RCC 7860 (cell line): ENCODE measurements at places on chromosomes 1 and 21.

- DNase-seq, result no peak
Observed at GRCh38 chr1:77652268-77652667, 30.2 kb downstream of the ZZZ3 start.

GRCh38 chr1:199758626-199759255, 268.8 kb upstream of the NR5A2 start:
- DNase-seq, result no peak

- no peak for DNase-seq
Observed at GRCh38 chr1:30475201-30475600, 248.2 kb downstream of the MATN1 start.

- DNase-seq, result peak; percentile 68
Observed at GRCh38 chr1:112904071-112904830, 51.7 kb downstream of the SLC16A1 start.

GRCh38 chr1:15423355-15424077, 13.8 kb downstream of the EFHD2 start:
- no peak for DNase-seq

DNA sequence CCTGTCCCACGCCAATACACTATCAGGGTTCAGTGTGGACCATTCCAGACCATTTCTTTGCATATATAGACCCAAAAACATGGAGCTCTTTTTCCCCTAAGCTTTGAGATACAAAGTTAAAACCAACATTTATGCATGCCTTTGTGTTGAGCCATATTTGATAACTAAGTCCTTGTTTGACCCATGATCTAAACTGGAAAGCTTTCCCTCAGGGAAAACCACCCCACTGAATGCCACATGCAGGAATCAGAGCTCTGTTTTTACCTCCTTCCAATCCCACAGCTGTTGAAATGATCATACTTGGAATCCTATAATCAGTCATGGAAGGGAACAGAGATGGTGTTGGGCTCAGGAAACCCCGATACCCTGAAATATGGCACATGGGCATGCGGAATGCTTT, 14.8 kb upstream of the SLC45A1 start:
- no peak for DNase-seq

DNA sequence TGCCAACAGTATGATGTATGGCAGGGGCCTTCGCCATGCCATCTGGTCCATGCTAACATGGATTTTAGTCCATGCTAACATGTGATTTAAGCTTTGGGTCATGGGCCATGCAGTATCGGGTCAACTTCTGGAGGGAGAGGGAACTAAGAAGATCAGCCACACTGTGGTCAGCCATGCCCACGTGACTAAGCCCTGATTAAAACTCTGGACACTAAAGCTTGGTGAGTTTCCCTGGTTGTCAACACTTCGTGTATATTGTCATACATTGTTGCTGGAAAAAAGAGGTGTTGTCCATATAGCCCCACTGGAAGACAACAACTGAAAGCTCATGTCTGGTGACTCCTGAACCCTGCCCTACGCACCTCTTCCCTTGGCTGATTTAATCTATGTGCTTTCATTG, 90.5 kb downstream of the SUSD4 start:
- no peak for DNase-seq

- DNase-seq, result no peak
Observed at GRCh38 chr21:24823247-24823646, 784.0 kb downstream of the MRPL39 start.

GRCh38 chr1:11767922-11768704, 6.1 kb downstream of the C1orf167 start:
- no peak for DNase-seq

GRCh38 chr21:25361097-25361496, 246.2 kb downstream of the MRPL39 start:
- DNase-seq, result no peak

- DNase-seq, result no peak
Observed at GRCh38 chr1:33640114-33640660, 167.7 kb downstream of the ZSCAN20 start.

GRCh38 chr21:29233611-29234540, 64.8 kb upstream of the BACH1 start:
- DNase-seq, result no peak

DNA sequence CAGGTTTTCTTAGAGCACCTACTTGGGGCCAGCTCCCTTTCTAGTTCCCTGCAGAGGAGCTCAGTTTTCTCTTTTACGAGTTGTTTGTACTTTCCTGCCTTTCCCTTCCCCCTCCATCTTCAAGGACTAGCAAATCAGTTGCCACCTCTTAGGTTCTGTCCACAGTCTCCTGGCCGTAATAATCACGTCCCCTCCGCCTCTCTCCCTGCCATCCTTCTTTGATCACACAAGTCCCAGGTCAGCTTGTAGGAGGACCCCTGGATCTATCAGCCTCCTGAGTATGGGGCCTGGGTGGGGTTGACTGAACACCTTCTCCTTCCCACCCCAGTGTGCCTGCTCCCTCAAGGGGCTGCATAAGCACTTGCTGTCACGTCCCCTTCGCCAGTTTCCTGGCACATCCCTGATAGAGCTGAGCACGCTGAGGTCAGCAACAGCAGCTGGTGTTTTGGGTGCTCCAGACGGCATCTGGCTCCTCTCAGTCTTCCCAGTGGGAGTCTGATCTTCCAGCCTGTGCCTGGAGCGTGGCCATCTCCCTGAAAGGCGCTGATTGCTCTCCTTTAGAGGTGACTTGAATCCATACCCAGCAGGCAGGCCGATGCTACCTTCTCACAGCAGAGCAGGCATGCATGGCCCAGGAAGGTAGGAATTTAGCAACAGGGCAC, 216.1 kb upstream of the TMEM51 start:
- no peak for DNase-seq

DNA sequence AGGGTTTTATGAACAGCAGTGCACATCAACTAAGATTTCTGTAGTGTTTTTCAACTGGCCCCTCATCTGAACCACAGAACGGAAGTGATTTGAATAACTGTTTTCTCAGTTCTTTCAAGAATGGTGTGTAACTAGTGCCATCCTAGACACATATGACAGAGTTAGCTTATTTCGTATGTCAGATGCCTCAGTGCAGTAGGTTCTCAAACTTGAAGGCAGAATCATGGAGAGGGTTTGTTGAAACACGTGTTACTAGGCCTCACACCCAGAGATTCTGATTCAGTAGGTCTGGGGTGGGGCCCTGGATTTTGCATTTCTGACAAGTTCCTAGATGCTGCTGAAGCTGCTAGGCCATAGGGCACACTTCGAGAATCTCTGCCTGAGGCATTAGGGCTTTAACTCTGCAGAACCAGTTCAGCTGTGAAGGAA, 49.0 kb downstream of the SCCPDH start:
- no peak for DNase-seq

DNA sequence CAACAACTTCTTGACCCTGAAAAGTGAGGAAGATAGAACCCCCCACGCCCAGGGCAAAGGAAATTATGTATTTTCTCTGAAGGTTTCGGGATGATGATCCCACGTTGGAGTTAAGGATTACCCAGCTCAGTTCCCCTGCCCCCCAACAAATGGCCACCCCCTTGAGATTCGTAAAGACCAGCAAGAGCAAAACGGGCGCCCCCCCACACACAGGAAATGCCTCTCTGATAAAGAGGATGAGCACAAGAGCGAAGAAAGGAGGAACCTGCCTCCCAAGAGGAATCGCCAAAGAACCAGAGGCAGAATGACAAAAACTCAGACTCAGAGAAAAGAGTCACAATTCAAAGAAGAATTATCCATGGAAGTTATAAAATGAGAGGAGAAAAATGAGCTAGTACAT, 576.9 kb downstream of the MATN1 start:
- no peak for DNase-seq

GRCh38 chr1:27548858-27549719, 54.9 kb downstream of the AHDC1 start:
- DNase-seq, result peak; percentile 43

- DNase-seq, result no peak
Observed at GRCh38 chr1:106817575-106817974, 238.9 kb upstream of the PRMT6 start.

DNA sequence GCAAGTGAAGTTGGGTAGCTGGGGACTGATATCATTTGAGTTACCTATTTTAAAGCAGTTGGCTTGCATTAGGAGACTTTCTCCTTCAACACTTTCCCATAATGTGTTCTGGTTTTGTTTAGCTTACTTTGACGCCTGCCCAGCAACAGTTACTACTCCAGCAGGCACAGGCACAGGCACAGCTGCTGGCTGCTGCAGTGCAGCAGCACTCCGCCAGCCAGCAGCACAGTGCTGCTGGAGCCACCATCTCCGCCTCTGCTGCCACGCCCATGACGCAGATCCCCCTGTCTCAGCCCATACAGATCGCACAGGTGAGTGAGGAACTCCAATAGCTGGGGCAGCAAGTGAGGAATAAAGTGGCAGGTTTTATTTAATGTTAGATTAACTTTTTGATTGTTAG, 144.3 kb downstream of the CD247 start:
- DNase-seq, result no peak

- DNase-seq, result no peak
Observed at GRCh38 chr1:47460456-47460855, 22.6 kb downstream of the FOXD2 start.

- DNase-seq, result no peak
Observed at GRCh38 chr1:198679535-198680173, 40.8 kb downstream of the PTPRC start.

GRCh38 chr1:235093013-235093695, 35.5 kb downstream of the TOMM20 start:
- no peak for DNase-seq

- peak; percentile 71 for DNase-seq
Observed at GRCh38 chr21:34545079-34545884, 33.3 kb upstream of the KCNE1 start.

- no peak for DNase-seq
Observed at GRCh38 chr21:26332867-26333266, 162.3 kb upstream of the APP start.

GRCh38 chr1:188642704-188643103, 1814.0 kb downstream of the PLA2G4A start:
- no peak for DNase-seq

DNA sequence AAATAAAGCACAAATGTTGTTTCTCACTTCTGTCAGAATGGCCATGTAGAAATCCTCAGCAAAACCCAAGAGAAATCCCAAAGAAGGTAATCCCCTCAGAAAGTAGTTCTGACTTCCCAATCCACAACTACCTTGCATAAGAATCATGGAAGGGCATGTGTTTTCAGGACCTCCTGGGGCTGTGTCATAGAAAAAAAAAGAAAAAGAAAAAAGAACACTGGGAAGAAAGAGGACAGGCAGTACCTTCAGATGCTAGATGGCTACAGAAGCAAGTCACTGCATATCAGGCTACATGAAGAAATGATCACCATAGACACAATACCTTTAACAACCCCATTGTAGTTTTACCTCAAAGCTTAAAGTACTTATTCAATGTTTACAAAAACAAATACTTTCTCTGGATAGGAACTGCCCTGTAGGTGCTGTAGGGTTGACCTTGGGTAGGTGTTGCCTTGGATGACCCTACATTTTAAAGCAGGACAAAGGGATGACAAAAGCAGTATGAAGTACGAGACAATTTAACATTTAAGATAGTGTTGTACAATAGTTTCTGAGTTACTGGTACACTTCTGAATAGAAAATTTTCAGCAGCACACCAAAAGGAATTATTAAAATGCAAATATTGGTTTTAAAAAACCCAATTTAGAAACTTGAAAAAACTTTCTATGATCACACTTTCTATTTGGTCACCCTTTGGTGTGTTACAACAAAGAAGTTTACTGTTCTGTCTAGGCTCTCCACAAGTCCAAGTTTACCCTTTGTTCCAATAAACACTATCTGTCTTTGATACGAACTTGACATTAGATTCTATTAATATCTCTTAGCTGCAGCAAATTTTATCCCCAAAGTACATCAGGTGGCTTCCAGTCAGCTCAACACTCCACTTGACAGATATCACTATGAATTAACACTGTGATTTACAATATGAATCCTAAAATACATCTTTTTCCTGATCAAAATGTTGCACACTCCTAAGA, 5.0 kb downstream of the TRIT1 start:
- DNase-seq, result no peak

DNA sequence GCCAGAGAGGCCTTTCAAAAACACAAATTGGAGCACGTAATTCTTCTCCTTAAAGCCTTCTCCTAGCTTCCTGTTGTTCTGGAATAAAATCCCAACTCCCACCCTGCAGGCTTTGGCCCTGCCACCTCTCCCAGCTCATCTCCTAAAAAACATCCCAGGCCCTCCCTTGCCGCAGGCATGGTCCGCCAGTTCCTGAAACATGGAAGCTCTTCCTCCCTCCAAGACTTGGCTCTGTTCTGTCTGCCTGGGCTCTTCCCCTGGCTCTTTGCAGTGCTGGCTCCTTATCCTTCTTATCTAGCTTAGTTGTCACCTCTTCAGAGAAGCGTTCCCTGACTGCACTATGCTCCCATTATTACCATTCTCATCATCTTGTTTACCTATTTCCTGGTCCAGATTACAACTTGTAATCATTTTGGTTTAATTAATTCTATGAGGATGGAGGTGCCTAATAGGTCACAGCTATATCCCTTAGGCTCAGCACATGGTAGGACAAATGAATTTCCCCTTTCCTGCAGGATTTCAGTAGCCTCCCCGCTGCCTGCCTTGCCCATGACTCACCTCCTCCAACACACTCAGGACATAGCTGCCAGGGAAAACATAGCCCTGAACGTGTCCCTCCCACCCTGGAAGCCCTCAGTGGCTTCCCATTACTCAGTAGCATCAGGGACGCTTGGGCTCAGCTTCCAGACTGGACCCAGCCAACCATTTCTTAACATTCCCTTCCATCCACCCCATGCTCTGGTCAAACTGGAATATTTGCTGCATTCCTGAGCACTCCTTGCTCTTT, 15.7 kb upstream of the IGSF21 start:
- peak; percentile 47 for DNase-seq

GRCh38 chr1:63865561-63865960, 91.7 kb downstream of the ROR1 start:
- DNase-seq, result no peak

DNA sequence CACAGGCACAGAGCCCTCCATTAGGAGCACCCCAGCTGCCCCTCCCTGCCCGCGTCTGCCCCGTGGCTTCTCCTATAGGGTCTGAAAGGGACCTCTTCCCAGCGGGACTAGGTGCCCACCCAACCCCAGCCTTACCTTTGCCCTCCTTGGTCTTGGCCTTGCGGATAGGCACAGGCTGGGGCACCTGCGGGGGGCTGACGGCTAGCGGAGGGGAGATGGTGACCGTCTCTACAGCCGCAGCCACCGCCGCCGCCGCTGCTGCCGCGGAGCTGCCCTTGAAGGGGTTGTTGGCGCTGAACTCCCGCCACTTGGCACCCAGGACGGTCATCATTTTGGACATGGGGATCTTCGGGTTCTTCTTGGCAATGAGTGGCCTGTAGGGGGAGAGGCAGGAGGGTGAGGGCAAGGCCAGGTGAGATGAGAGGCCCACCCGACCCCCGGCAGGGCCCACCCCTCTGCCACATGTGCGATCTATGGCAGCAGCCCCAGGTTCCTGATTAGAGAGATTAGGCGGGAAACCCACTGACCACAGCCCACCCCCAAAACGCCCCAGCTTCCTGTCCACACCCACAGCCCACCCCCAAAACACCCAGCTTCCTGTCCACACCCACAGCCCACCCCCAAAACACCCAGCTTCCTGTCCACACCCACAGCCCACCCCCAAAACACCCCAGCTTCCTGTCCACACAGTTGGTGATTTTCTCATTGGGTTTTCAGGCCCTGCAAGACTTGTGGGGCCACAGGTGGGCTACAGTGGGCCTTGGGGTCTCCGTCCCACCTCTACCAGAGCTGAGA, 25.4 kb downstream of the CHD5 start:
- DNase-seq, result no peak
